ENCODE measurements at places on chromosomes 4 and X.
A peak's percentile ranks its signal among the peaks of the same experiment; 100 is the strongest.

GRCh38 chr4:726235-726787 is 20.7 kb downstream of the PCGF3 start:
- no peak for DNase-seq

DNA sequence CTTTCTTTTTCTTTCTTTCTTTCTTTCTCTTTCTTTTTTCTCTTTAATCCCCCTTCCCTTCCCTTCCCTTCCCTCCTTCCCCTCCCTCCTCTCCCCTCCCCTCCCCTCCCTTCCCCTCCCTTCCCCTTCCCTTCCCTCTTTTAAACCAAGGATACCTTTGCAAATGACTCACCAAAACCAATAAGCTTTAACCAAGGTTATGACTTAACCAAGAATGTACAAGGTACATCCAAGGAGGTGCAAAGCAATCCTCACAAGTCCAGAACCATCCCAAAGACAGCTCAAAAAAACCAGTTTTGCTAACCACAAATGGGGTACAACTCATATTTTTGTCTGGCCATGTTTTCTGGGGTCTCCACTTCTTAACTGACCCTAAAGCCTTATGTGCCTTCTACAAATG is 174.7 kb upstream of the PPP1R2C start:
- DNase-seq: no peak

- peak; percentile 51 for DNase-seq
Measured at GRCh38 chr4:188781655-188782054, 642.4 kb downstream of the TRIML1 start.

DNA sequence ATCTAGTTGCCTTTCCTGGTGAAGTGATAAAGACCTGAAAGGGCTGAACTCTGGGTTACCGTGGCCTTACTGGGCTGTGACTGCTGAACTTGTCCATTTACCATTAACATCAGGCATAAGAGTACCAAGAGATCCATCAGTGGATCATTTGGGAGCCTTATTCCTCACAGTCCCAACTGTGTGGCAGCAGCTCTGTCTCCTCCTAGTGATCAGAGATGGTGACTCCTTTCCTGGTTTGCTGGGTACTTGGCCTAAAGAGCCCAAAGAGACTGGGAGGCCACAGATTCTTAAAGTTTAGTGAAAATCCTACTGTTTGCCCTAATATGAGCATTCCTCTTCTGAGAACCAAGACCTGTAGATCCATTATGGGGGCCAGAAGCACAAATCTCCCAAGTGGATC is 56.3 kb upstream of the ATP6AP2 start:
- DNase-seq: no peak

GRCh38 chr4:78357122-78357521 is 194.4 kb upstream of the ANXA3 start:
- no peak for DNase-seq

GRCh38 chr4:181323061-181323460 is 920.1 kb upstream of the TENM3 start:
- no peak for DNase-seq

DNA sequence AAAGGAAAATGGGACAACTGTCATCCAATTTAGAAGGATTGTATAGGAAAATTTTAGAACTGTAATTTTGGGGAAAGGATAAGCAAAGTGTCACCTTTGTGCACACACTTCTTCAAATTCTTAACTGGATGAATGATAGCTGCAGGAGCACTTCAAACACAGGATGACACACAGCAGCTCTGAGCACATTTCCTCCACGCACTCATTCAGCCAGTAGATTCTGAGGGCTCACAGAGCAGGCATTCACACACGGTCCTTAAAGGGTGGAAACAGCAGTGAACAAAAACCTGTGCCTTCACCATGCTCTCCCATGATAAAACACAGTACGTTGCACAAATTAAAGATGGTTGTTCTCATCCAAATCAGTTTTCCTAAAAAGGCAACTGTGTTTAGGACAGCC is 38.5 kb upstream of the KLF3 start:
- DNase-seq: no peak

GRCh38 chr4:60805500-60806313 is 394.4 kb upstream of the ADGRL3 start:
- DNase-seq: peak; percentile 51

DNA sequence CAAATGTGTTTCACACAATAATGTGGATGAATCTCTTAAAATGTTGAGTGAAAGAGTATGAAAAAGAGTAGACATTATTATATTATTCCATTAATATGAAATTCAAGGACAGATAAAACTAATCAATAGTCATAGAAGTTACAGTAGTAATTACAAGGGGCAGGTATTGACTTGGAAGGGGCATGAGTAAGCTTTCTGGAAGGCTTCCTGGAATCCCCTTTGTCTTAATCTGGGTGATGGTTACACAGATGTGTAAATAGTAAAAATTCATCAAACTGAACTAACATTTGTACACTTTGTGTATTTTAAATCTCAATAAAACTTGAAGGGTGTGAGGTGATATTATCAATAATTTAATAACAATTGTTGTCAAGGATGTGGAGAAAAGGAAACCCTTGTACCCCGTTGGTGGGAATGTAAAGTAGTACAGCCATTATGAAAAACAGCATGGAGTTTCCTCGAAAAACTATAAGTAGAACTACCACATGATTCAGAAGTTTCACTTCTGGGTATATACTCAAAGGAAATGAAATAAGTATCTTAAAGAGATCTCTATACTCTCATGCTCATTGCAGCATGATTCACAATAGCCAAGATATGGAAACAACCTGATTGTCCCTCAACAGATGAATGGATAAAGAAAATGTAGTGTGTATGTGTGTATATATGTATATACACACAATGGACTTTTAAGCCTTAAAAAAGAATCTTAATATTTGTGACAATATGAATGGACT is 96.9 kb upstream of the MID1IP1 start:
- DNase-seq: no peak

DNA sequence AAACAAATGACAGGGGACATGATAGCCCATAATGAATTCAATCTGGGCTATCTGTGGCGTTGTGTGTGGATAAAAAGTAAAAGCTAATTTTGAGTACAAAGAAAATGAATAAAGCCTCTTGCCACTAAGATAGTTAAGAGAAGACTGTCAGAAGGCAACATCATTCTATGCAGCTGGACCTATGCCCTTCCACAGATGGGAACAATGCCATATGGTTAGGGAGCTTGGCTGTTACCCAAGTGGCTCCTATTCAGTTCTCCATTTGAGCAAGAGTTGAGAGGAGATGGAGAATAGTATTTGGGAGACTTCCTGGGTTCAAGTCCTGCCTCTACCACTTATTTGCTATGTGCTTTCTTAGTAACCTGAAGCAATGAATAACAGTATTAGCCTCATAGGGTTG is 107.7 kb downstream of the ANXA3 start:
- DNase-seq: peak; percentile 68

All from MCF 10A (cell line).